ENCODE measurements at places on chromosomes 7 and 10. TPM values are rescaled to one million over a fixed set of nuclear protein-coding genes. Genes with fewer than 3 reads are reported as not detected.

Gene OR2A42
- total RNA-seq = 0.10 TPM

Gene FKBP9
- total RNA-seq = 0.78 TPM

Gene GNGT1
- not detected for total RNA-seq

Gene DPYSL4
- total RNA-seq = 6.8 TPM

Gene SAP25
- total RNA-seq = 41.5 TPM

Gene LOXL4
- not detected for total RNA-seq

All from activated naive CD4-positive, alpha-beta T cell treated with anti-CD3 and anti-CD28 coated beads, Interleukin-2, amount 10 ng/mL, durations not matched to agents 5 hours and 36 hours (primary cell).